Stimulated activated CD4-positive, alpha-beta T cell treated with anti-CD3 and anti-CD28 coated beads, Interleukin-1b, Interleukin-23, amount 100 ng/mL, for 24 hours (primary cell): ENCODE measurements at places on chromosomes 11 and 22.

GRCh38 chr11:55707029-55707428 is 45.0 kb downstream of the OR4C6 start:
- DNase-seq, result no peak

DNA sequence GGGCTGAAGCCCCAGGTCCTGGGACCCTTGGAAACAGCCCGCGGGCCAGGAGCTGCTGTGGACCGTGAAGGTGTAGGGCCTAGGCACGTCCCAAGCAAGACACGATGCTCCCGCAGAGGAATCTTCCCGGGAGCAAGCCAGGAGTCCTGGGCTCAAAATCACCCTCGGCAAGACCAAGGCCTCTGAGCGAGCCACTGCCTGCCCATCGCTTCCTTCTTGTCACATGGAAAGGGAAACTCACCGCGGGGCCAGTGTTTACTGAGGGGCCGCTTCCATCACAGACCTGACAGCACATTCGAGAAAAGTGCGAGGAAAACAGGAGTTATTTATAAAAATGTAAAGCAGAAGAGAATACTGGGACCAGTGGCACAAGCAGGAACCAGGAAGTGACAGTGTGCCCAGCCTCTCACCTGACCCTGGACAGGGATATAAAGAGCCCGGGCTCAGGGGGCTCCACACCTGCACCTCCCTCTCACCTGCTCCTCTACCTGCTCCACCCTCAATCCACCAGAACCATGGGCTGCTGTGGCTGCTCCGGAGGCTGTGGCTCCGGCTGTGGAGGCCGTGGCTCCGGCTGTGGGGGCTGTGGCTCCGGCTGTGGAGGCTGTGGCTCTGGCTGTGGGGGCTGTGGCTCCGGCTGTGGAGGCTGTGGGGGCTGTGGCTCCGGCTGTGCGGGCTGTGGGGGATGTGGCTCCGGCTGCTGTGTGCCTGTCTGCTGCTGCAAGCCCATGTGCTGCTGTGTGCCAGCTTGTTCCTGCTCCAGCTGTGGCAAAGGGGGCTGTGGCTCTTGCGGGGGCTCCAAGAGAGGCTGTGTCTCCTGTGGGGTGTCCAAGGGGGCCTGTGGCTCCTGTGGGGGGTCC is at the start of gene KRTAP5-5:
KRTAP5-5 (plus strand) TSS at position 450 of the 860 bp plus-strand sequence; CDS start at position 516, 66 bp downstream.
- no peak for DNase-seq

GRCh38 chr22:37105154-37105553 is 4.4 kb downstream of the TMPRSS6 start:
- DNase-seq, result no peak

DNA sequence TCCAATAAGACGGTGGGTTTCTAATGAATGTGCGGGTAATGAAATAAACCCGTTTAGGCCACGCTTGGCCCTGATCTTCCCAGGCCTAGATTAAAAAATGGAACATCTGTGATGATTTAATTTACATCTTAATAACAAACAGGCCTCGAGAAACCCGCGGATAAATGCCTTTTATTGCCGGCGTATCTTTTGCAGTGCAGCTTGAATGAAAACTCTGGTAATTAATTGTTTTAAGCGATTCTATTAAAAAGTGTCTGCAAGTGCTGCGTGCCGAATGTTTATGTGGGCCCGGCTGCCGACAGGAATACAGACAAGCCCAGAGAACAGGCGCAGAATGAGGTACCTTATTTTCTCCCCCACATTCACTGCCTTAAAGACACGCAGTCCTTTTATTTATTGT is 420.7 kb downstream of the MN1 start:
- DNase-seq, result no peak

- DNase-seq, result no peak
Measured at GRCh38 chr11:27397624-27398399, 34.8 kb upstream of the CCDC34 start.

- DNase-seq, result no peak
Measured at GRCh38 chr11:66437979-66438503, 607 bp downstream of the MRPL11 start.

GRCh38 chr11:34416766-34417165 is 22.0 kb upstream of the CAT start:
- no peak for DNase-seq
